ENCODE measurements at places on chromosomes 4 and X.

DNA sequence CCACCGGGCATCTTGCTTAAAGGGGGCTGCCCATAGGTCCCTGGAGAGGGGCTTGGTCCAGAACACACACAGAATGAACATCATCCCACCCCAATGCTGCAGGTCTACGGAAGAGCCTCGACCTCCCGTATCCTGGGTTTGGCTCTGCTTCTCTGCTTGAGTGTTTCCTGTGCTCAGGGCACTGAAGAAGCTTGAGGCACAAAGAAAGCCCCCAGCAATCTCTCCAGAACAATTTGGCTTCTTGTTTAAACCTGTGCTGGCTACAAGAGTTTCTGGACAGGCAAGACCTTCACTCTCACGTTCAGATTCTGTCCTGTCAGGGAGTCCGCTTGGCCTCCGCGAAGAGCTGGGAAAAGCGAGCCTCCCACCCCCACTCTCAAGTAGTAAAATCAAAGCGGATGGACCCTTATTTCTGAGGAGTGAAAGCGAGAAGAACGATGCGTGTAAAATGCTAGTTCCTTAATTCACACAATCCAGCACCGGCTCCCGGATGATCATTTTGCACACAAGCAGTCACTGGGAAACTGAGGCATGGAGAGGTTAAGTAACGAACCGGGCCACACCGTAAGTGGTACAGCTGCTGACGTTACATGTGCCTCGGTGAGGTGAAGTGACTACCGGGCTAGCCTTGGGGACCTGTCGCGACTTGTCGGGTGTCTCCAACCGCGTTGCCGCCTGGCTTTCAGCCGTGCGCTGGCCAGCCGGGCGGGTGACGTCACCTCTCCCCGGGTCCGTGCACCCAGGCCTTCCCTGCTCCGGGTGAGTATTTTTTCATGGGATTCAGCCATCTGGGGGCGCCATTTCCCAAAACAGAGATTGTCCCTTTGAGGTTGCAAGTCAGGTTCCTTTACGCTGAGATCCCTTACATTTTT, 3.1 kb upstream of the SFRP2 start:
- no peak for DNase-seq

GRCh38 chr4:179872755-179873154, 2370.4 kb upstream of the TENM3 start:
- no peak for DNase-seq

- DNase-seq = no peak
Observed at GRCh38 chr4:121794505-121795188, 6.5 kb upstream of the EXOSC9 start.

DNA sequence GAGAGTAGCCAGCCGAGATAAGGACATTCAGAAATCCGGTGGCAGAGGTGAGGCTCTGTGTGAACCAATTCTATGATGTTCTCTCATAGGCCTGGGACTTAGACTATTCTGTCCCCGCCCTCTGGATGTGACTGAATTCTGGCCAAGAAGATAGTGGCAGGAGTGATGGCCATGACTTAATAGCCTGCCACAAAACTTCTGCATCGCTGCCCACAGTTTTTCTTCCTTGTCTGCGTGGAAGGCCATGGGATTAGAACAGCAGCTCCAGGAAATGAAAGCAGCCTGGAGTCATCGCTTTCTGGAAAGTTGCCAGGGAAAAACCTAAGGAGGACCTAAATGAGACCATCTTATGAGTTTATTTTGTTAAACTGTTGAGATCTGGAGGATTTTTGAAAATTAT, 134.7 kb downstream of the F11 start:
- no peak for DNase-seq

DNA sequence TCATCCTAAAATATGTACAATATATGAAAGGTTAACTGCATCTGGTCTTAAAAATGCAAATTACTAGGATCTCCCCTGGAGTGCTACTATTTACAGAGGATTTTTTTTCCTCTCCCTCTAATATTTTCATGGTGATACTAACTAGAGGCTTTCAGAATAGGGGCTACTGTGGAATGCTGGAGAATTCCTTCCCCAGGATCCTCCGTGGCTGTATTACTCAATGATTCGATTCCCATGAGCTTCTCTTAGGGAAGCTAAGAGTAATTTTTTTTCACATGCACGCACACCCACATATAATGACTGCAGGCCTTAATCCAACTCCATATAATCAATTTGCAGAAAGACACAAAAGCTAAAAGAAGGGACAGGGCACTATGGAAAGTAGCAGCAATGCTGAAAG, 184.7 kb downstream of the ARHGAP6 start:
- DNase-seq = no peak

- DNase-seq = no peak
Observed at GRCh38 chr4:27921231-27921630, 1060.6 kb downstream of the STIM2 start.
